Femur (tissue), 1 donor: ENCODE measurements at places on chromosomes 2 and 18.

- no peak for DNase-seq
These were observed 469.7 kb upstream of the FANCL start for GRCh38 chr2:58710795-58711279.

DNA sequence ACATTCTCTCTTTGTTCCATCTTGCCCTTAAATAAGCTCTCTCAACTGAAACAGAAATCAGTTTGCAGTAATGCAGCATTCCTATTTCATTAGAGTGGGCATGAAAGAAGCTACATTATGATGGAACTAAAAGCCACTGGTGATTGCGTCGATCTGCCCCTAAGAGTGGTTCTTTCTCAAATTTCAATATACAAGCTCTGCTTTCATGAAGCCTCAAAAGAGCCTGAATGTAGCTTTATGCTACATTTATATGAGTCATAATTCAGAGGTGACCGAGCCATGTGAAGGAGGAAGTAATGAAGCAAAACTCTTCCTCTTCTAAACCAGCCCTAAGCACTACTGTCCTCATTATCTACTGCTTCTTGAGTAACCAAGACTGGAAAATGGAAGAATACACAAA lies 64.8 kb upstream of the CYTIP start:
- no peak for DNase-seq

DNA sequence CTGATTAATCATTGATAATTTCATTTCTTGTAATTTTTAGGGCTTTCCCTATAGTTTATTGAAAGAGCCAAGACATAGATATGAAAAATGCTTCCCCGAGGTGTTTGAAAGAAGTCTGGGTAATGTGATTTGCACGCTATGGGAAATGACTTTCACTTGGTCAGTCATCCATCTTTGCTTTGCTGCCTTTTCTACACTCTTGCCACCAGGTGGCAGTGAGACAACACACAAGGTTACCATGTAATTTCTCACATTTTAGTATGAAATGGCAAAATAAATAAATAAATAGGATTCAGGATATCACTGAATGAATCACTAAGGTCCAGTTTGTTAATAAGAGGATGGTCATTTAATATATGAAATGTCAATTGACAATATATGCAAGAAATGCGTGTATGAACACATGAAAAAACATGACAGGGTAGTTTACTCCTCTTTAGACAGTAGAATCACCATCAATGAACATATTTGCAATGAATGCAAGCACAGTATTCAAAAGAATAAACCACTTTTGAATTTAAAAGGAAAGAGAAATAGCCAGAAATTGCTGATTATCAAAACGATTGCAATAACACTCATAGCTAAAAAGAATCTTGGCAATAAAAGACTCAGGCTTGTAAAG lies 52.2 kb upstream of the KCNH7 start:
- DNase-seq: peak; percentile 21

DNA sequence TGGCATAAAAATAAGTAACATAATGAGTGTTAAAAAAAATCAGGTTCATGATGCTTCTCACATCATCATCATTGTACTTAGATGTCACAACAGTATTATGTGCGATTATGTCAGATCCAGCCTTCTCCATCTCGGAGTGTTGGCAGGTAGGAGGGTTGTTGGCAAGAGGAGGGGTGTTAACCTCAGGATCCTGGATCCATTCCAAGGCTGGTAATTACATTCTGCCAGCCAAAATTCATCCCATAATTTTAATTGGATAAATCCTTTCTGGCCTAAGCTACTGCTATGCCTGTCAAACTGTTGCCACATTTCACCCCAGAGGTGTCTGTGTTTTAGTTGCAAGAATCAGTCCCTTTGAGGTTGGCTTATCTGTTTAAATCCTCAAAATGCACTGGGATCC lies 891 bp upstream of the FTCDNL1 start:
- no peak for DNase-seq

GRCh38 chr18:43994381-43994780 lies 686.3 kb upstream of the SETBP1 start:
- DNase-seq: peak; percentile 24

DNA sequence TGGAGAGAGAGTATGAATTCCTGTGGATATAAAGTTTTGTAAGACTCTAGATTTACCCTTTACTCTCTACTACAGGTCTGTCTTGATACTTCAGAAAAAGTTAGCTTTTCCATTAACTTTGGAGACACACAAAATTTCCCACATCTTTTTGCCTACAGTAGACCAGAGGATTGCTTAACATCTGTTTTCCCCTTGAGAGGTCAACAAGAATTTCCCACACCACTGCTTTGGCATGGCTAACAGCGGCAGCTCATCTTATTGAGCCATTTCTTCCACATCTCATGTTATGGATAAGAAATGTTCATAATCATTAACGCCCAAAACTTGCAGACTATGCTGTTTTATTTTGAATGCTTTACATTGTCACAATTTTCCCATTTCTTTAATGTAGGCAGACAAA lies 273.6 kb upstream of the RGPD4 start:
- DNase-seq: no peak

GRCh38 chr18:9243029-9243428 lies 91.5 kb upstream of the TWSG1 start:
- no peak for DNase-seq

GRCh38 chr2:84900971-84901370 lies 4.5 kb upstream of the TMSB10 start:
- no peak for DNase-seq

DNA sequence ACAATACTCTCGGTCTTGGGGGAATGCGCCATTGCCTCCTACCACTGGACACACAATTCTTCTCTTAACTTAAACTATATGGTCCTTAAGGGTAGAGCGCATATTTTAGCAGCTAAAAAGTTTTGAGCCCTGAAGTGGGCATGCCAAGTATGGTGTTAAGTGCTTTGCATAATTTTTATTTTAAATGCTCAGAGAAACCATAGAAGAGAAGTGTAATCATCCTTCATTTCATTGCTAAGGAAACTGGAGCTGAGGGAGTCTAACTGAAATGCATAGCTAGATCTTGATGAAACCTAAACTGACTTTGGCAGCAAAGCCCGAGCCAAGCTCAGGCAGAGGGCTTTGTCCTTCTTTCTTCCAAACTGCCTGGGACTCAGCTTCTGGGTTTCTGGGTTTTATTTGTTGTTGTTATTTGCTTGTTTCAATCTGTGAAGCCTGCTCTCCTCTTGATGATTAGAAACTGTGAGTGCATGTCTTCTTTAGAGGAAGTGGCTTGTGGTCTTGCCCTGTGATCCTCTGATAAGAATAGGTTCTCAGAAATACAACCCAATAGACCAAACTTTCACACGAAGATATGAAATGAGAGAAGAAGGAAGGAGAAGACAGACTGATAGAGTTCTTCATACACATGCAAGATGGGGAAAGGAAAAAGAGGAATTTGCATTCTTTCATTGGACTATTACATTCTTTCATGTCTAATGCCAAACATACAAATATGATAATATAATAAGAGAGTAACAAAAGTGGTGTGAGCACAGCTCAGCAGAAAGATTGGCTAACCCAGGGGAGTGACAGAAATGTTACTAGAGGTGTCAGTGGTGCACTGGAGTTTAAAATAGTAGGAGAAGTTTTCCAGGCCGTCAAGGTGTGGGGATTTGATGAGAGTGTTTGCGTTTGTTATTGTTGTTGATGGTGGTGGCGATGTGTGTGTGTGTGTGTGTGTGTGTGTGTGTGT lies 7.5 kb upstream of the RNF144A start:
- no peak for DNase-seq

GRCh38 chr18:79402977-79403722 lies 7.4 kb downstream of the NFATC1 start:
- DNase-seq: peak; percentile 90

DNA sequence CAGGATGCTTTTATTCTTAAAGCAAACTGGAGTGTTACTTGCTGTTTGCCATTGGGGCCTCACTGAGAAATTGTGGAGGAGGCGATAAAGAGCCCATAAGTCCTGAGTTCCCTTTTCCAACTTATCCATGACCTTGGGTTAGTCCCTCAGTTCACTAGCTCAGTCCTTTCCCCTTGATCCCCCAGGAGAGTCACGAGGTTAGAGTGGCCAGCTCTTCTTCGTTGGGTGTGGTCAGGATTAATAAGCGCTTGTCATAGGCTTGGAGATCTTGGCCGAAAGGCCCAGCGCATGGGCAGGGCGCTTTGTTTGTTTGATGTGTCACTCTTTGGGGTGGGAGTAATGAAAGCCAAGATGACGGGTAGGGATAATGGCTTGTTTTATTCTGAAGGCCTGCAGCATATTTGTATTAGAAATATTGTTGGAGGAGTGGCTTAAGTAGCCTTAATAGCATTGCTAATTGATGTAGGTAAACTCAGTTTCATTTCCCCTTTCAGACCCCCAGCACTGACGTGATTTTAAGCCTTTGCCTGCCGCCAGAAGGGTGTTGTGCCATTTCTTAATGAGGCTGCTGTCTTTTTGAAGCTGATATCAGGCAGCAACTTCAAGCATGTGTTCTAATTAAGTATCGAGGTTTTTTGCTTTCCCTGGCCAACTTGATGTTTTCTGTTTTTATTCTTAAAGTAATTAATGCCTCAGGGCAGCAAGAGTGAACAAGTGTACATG lies 15.7 kb downstream of the GRHL1 start:
- DNase-seq: no peak

- no peak for DNase-seq
These were observed 59.4 kb downstream of the CCDC138 start for GRCh38 chr2:108845923-108846322.

GRCh38 chr2:21041462-21041861 lies 2.4 kb downstream of the APOB start:
- DNase-seq: no peak
